ENCODE measurements at places on chromosomes 5 and 9.
A peak's percentile ranks its signal among the peaks of the same experiment; 100 is the strongest.

DNA sequence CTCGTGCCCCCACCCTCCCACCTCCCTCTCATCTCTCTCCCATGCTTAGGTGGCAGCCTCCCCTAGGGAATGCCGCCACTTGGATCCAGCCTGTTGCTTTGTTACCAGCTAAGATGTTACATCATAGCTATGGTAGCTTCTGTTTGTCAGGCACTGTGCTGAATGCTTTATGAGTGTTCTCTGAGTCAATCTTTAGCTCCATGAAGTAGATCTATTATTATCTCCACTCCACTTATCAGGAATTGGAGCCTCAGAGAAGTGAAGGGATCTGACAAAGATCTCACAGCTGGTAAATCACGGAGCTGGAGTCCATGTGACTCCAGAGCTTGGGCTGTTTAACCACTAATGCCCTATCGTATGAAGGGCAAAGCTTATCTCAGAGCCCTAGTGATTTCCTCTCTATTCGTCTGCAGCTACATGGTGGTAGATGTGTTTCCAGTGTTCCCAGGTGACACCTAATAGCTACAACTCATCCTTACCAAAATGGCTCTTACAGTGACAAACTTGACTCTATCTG lies 54.1 kb downstream of the GARNL3 start:
- no peak for DNase-seq

DNA sequence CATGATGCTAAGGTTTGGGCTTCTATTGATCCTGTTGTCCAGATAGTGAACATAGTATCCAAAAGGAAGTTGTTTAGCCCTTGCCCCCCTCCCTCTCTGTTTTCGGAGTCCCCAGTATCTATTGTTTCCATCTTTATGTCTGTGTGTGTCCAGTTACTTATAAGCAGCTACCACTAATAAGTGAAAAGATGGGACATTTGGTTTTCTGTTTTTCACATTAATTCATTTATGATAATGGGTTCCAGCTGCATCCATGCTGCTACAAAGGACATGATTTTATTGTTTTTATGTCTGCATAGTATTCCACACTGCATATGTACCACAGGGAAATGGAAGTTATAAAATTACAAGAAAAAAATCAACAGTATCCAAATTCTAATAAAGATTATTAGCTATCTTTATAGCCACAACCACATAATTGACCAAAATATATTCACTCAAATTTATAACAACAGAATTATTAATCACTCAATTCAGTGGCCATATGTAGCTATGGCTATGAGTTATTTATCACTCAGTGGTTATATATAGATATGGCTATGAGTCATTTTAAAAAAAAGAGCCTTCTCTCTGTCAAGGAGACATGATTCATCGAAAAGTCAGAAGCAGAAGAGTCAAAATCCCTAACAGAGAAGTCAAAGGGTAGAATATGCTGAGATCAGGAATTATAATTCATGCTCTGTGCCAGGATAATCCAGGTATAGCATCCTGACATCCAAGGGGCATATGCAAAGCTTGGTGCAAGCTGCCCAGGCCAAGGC lies 367.5 kb downstream of the DEPDC1B start:
- DNase-seq = no peak

- DNase-seq = no peak
These were observed 64.3 kb downstream of the ANGPTL2 start for GRCh38 chr9:127058011-127058644.

GRCh38 chr5:168446983-168447619 lies 39.2 kb upstream of the RARS1 start:
- DNase-seq = no peak

DNA sequence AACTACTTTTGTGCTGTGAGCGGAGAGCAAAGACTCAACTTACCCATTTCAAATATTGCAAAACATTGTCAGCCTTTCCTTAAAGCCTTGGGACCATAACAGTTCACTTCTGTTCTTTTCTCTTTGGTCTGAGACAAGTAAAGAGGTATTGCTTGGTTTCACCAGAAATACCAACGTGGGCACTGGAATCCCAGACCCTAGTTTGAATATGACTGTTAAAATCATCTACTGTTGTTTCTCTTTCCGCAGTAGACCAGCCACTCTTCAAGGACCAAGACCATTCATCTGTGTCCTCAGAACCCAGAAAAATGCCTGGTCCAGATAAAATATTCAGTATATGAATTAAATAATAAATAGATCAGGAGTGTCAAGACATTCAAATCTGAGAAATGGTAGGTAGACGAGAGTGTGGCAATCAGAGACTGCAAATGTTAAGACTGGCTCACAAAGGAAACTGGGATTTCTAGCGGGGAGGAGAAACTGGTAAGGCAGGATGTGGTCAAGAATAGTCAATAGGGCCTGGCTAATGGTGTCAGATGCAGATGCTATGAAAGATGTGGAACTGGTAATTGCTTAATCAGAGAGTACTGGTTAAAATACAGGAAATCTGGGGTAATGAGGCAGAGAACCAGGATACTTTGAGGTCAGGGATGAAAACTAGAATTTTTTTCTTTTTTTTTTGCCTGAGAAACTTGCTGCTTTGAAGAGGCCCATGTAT lies 82.1 kb upstream of the IL33 start:
- no peak for DNase-seq

GRCh38 chr5:141681695-141682641 lies at the start of gene ARAP3:
Gene ARAP3 (minus strand): TSS chr5:141682230. CDS start chr5:141680486, 1,744 bp downstream.
- DNase-seq = peak; percentile 85
